Epithelial cell of prostate (primary cell): ENCODE measurements at places on chromosomes 4 and X.
A peak's percentile ranks its signal among the peaks of the same experiment; 100 is the strongest.

GRCh38 chrX:129566073-129566472 is 26.0 kb downstream of the OCRL start:
- DNase-seq, result no peak

- DNase-seq, result no peak
These were observed 316.9 kb upstream of the AMOT start for GRCh38 chrX:113157496-113157895.

- no peak for DNase-seq
These were observed 2.4 kb downstream of the RNF175 start for GRCh38 chr4:153757407-153757806.

DNA sequence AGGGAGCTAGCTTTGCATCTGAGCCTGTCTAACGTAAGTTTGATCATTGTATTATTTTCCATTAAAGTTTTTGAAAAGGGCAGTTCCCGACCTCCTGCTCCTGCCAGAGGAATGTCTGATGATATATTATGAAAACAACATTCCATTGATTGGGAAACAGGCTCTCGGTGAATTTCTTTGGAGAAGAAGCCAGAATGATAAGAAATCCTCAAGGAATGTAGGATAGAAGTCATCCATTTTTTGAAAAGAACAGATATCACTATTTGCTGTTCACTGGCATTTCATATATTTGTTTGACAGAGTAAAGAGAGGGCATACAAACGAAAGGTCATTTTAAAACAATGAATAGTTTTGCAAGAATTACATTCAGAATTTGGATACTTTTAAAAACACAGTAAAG is 781.0 kb upstream of the HTR2C start:
- DNase-seq, result no peak

- no peak for DNase-seq
These were observed 33.1 kb downstream of the ERVMER34-1 start for GRCh38 chr4:52718123-52718522.

DNA sequence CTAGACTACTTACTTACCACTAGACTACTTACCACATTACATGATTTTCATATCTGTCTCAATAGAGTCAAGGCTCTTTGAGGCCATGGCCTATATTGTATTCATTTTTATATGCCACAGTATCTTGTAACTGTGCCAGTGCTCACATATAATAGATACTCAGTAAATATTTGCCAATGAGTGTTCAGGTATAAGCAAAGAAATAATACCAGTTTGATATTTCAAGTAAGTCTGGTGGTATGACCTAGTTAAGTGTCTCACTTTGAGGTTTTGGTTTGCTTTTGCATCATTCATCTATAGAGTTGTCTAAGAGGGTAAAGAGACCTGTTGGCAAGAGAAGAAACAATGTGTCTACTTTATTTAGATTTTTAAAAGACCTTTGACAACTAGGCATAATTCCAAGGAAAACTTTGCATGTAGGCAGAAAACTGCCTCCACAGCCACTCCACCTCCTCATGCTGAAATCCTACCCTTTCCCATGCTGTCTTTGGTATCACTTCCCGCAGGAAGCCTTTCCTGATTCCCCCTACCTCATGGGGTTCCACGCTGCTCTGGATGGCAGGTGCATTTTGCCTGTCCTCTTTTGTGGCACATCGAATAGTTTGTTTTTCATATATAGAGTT is 91.3 kb upstream of the KLHL13 start:
- no peak for DNase-seq

DNA sequence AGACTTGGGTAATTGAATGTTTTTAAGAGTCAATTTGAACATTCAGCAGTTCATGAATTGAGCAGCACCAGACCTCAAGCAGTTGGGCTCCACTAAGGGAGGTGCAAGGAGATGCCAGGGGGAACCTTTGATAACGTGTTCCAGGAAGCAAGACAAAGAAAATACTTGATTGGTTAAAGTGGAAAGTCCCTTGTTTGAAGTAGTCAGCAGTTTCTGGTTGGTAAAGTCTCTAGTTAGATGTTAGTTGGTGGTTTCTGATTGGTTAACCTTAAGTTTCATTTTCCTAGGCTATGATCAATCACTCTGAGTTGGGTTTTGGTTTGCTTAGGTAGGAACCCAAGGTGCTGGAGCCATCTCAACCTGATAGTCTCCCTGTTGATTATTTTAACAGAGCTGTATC is 4.0 kb downstream of the HERC6 start:
- peak; percentile 31 for DNase-seq

GRCh38 chrX:123976706-123977316 is 15.3 kb downstream of the STAG2 start:
- no peak for DNase-seq

DNA sequence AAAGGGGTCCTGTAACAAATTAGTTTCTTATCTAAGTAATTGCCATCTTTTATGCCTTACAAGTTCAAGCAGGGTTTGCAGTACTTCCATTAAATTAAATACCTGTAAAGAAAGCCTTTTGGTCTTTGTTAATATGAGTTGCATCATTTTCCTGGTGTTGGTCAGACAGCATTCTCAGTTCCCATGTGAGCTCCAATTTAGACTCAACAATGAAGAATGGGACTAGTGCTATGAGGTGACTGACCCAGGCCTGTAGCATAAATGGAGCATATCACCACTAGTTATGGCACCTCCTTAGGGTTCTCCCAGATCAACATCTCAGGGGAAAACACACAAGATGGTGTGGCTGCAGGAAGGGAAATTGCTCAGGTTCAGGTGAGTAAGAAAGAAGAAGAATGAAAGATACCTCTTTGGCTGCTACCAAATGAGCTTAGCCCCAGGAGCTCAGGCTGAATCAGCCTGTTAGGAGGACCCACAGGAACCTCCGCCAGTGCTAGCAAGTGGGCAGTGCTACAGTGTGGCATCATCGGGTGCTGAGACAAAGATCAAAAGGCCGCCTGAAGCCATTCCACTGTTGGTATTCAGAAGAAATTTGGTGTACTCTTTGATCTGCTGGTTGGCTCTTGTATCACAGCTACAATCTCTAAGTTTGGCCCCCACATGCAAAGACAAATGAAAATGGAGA is 1.8 kb downstream of the TTC29 start:
- DNase-seq, result peak; percentile 43

GRCh38 chrX:119410027-119410819 is 11.1 kb downstream of the SLC25A43 start:
- DNase-seq, result no peak

GRCh38 chr4:19774690-19775256 is 476.9 kb upstream of the SLIT2 start:
- no peak for DNase-seq

DNA sequence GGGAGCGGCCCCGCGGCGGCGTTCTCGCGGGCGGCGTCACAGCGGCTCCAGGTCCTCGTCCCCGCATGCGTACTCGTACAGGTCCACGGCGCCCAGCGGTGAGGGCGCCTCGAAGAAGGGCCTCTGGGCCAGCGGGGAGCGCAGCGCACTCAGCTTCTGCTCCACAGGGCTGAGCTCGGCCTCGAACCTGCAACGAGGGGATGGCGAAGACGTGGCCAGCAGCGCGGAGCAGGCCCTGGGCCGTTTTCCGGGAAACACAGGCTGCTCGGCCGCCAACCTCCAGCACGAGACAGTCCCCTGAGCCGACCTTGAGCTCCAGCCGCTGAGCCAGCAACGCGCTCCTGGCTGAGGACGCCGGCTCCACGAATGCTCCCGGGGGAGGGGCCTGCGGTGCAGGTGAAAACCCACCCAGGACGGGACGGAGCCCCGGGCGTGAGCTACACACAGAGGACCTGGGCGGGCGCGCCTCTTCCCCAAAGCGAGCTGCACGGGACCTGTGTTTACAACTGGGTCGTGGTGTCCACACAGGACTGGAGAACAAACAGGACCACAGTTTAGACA is 15.8 kb upstream of the GTPBP6 start:
- DNase-seq, result no peak

GRCh38 chr4:85177092-85177491 is 210.6 kb upstream of the WDFY3 start:
- no peak for DNase-seq

GRCh38 chr4:124631760-124632159 is 80.8 kb downstream of the ANKRD50 start:
- DNase-seq, result peak; percentile 89
